ENCODE measurements at places on chromosomes 4 and X.

- no peak for DNase-seq
Measured at GRCh38 chr4:125115476-125115875, 199.3 kb upstream of the FAT4 start.

DNA sequence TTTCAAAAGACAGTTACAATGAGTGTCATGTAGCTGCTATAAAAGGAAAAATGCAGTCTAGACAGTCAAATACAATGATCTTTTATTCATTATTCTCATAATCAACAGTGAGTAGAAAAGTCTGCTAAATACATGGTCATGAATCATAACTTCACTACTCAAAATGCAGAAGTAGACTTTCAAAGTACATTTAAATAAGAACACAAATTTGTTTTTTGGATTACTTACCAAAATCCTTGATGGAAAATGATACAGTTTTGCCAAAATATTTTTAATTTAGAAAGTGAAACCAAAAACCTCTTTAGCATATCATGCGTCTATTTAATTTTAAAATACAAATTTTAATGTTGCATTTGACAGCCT lies 4.9 kb downstream of the ACSL4 start:
- no peak for DNase-seq

DNA sequence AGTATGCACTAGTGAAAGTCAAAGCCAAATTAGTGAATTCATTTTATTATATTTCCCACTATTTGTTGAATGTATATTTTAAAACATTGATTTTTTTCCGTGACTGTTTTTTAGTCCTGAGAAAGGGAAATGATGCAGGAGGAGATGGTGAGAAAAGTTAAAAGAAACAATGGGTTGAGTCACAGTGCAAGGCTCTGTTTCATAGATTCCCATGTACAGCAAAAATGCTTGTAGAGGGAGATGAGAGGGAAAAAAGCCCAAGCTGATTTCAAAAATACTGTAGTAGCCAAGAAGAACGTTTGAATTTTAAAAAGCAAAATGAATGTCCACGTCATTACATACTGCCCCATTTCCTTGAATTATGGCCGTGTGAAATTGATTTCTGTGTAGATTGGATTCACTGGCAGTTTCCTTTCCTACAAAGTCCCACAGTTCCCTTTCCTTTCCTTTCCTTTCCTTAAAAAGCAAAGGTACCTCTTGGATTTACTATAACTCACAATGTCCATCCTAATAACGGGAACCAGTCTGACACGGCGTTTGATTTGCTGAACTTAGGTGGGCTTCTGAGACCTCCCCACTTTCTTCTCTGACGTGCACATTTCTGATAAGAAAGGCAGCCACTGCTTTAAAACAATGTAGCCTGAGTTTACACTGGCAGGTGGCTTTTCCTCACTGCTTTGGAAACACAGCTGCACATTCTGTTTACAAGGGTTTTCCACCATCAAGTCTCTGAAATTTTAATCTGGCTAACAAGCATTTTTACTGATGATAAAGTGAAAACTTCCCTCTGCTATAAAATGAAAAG lies 63.7 kb downstream of the SPCS3 start:
- no peak for DNase-seq

DNA sequence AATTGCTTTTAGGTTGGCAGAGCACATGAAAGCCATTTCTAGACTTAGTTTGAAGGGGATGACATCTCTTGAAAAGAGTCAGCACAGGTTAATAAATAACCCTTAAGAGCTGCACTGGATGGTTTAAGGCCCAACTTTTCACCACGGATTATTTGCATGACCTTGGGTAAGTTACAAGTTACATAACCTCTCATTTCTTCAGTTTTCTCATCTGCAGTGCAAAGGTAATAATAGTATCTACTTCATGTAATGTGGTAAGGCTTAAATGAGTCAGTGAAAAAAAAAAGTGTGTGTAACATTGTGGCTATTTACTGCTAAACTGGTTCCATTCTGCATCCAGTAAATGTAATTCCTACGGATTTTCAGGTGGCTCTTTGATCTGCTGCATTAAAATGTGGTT lies 715.8 kb downstream of the CCSER1 start:
- DNase-seq = no peak

GRCh38 chr4:5893591-5893990 lies 705 bp upstream of the CRMP1 start:
- DNase-seq = no peak

GRCh38 chr4:117621673-117622072 lies 412.6 kb upstream of the NDST3 start:
- no peak for DNase-seq

DNA sequence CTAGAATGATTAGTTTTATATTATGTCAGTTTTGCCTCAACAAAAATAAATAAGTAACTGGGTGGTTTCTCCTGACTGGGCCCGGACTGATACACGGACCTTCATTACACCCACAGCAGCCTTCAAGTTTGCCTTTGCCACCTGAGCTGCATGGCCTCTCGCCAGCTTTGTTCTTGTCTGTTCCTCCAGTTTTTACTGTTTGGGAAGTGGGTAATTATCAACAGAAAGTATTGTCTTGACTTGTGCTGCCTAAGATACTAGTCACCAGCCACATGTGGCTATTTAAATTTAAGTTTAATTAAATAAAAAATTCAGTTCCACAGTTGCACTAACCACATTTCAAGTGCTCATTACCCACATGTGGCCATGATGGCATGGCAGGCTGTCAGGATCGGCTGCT lies 74.7 kb upstream of the INTU start:
- DNase-seq = no peak

- no peak for DNase-seq
Measured at GRCh38 chr4:25043548-25043947, 12.8 kb upstream of the LGI2 start.

- no peak for DNase-seq
Measured at GRCh38 chrX:132940727-132941327, 17.6 kb downstream of the HS6ST2 start.

DNA sequence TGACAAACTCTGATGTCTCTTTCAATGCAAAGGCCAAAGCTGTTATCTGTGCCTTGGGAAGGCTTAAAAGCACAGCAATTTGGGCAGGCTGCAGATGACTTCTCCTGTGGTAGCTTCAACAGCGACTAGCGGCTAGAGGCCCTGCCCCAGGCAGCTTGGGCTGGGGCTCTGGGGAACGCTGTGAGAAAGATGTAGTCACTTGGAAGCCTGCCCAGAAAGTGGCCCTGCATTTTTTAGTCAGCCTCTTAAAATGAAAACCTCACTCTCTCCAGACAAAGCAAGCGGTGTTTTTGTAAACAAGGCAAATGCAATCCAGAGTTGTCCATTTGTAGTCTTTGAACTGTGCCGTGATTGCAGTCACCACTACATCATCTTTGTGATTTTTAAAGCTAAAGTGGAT lies 27.5 kb downstream of the PCYT1B start:
- DNase-seq = peak; percentile 85

GRCh38 chr4:105327222-105327621 lies 146.6 kb downstream of the PPA2 start:
- no peak for DNase-seq

GRCh38 chrX:131287560-131288179 lies 1.4 kb downstream of the IGSF1 start:
- no peak for DNase-seq

DNA sequence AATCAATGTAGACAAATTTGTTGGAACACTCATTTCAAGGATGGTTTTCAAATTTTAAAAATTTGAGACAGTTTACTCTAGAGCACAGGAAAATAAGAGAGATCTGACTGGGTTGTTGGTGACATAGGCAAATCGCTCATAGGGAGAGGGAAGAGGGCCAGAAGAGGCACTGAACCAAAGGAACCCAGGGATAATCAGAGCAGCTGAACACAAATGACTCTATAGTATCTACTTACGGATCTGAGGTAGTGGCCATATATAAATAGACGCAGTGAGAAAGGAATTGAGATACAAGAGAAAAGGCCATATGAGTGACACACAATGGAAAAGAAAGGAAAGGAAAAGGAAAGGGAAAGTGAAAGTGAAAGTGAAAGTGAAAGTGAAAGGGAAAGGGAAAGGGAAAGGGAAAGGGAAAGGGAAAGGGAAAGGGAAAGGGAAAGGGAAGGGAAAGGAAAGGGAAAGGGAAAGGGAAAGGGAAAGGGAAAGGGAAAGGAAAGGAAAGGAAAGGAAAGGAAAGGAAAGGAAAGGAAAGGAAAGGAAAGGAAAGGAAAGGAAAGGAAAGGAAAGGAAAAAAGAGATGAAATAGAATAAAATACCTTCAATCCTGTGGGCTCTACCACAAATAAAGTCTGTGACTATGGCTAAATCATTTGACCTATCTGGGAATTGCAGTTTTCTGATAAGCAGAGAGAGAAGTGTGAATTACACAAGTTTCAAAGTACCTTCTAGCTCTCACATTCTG lies 759.2 kb downstream of the DMD start:
- no peak for DNase-seq

GRCh38 chrX:25599061-25599460 lies 539.1 kb upstream of the MAGEB18 start:
- no peak for DNase-seq

DNA sequence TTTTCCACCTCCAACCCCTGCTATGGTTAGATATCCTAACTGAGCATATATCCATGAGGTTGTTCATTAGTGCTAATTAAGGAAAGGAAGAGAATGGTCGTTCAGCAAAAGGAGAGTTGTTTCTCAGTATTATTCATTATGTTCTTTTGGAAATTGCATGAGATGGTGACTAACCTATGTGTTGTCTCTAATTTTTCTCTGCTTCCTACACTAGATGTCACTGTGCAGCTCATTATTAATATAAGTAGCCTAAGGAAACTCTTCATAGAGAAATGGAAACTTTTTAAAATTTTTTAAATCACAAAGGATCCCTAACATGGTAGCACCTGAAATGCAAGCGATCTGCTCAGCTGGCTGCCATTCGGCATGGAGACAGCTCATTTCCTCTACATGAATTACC lies 67.7 kb upstream of the FAM9A start:
- no peak for DNase-seq

DNA sequence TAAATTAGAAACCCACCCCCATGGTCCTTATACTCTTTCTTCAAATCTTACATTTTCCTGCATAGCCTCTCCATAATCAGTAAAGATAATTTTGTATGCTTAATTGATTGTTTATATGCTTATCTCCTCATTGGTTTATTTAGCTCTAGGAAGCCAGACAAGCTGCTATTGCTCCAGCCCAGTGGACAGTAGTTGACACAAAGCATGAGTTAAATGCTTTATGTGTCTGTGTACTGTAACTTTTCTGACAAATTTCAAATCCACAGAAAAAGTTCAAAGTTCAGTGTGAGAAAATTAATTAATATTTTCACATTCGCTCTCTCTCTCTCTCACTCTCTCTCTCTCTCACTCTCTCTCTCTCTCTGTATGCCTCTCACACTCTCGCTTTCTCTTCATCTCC lies 181.7 kb downstream of the GABRB1 start:
- no peak for DNase-seq

DNA sequence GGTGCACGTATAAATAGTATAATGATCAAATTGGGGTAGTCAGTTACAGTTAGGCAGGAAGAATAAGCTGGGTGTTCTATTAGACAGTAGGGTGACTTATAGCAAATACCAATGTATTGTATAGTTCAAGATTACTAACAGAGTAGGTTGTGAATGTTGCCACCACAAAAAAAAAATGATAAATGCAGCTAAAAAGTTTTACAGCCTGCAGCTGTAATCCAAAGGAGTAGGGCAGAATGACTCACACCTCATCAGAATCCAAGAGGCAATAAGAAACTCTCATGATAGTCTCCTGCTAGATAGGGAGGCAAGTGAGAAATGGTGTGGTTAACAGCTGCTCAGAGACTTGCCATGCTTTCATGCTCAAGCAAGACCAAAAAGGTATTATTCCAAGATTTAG lies 19.6 kb upstream of the TCEAL4 start:
- no peak for DNase-seq

GRCh38 chr4:123896446-123897071 lies 500.0 kb downstream of the SPRY1 start:
- no peak for DNase-seq

- no peak for DNase-seq
Measured at GRCh38 chr4:143025081-143025704, 159.5 kb upstream of the USP38 start.

- DNase-seq = no peak
Measured at GRCh38 chr4:54683616-54684346, 26.0 kb downstream of the KIT start.
